ENCODE measurements at places on chromosomes 3 and 15.

- DNase-seq, result no peak
Measured at GRCh38 chr15:98382139-98382538, 266.2 kb upstream of the IGF1R start.

DNA sequence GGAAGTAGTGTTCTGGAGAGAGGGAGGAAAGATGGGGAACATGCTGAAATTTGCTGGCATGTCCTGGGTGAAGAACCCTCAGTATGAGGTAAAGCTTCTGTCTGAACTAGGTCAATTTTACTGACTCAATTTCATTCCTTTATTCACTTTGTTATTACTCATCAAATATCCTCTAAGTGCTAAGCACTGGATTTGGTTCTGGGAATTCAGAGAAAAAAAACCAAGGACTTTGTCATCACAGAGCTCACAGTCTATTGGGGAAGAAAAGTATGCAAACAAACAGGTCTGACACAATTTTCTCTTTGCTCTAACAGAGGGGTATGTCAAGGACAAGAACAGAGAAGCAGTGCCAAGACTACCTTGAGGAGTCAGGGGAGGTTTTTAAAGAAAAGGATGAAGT is 68.0 kb downstream of the TFG start:
- DNase-seq, result no peak

DNA sequence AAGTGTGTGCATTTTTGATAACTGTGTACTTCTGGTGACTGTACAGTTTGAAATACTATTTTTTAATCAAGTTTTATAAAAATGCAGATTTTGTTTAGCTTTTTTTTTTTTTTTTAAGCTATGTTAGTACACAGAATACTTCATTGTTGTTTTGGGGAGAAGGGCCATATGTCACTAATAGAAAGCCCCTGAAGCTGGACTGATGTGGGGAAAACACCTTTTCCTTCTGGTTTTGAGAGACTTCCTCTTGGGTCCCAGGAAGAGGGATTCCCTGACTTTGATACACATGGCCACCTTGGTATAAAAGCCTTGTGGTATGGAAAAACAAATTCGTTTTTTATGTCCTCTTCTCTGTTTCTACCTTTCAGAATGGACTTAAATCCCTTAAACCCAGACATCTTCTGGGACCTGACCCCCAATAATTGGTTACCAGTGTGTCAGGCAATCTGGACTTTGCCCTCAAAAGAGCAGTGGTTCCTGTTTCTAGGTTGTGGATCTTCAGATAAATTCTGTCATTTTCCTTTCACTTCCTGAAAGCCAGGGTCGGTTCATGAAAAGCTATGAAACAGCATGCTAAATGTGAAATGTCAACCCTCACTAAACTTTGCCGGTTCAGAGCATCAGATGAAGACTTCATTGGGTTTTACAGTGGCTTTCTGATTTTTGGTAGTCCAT is 31.1 kb upstream of the BLOC1S6 start:
- no peak for DNase-seq

- no peak for DNase-seq
Measured at GRCh38 chr15:100295939-100296565, 45.7 kb downstream of the ADAMTS17 start.

DNA sequence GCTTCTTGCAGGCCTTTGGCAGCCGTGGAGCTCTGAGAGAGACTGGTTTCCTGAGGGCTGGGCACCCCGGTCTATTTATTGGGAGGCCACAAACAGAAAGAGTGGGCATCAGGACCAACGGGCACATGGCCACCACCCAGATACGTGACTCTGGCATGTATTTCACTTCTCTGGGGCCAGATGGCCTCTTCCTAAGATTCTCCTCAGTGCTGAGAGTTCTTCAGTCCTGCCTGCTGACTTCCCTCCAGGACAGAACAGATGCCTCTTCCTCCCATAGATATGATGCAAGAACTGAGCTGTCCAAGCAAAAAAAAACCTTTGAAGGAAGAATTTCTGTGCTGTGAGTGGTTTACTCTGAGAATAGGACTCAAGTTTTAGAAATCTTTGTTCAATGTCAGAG is 107.7 kb downstream of the IGF2BP2 start:
- no peak for DNase-seq

GRCh38 chr3:45528429-45528828 is 66.1 kb upstream of the LIMD1 start:
- peak; percentile 57 for DNase-seq

DNA sequence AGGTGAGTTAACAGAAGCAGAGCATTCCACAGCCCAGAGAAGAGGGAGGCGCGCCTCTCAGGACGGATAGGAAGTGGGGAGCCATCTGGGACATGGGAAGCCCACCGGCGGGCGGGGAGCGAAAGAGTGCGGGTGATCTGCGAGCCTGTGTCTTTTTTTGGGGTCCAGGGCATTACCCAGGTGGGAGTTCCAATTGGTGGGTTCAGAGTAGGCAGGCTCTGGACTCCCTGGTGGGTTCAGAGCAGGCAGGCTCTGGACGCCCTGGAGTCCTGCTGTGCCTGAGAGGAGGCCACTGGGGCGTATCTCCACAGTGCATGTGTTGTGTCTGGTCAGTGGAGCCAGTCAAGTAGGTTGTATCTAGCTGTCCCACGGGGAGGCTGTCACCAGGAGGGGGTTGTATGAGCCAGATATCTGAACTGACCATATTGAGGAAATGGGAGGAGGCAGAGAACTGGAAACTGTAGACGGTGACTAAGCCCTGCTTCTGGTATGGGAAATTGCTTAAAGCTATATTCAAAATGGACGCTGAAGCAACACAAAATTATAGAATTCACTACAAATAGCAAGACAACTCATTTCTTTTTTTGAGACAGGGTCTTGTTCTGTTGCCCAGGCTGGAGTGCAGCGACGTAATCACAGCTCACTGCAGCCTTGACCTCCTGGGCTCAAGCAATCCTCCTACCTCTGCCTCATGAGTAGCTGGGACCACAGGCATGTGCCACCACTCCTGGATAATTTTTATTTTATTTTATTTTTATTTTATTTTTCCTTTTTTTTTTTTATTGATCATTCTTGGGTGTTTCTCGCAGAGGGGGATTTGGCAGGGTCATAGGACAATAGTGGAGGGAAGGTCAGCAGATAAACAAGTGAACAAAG is 34.5 kb upstream of the CHST2 start:
- DNase-seq, result no peak

- no peak for DNase-seq
Measured at GRCh38 chr15:40226736-40227135, 12.1 kb upstream of the PAK6 start.

DNA sequence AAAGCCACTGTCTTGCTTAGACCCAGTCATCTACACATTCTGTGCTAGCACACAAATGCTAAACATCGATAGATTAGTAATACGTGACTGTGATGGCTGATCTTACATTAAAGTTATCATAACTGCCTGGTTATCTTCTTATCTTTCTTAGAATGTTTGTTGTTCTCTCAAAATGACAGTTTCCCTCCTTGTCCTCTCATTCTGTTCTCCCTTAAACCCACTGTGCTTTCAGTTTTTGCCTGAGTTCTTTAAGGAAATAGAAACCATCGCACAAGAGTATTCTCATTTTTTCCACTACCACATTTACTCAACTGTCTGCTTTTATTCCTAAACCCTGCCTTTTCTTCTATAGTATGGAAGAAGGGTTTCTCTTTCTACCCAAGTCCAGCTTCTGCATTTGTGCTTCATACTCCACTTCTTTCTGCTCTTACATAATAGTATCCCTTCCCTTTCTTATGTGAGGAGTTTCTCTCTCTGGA is 17.1 kb downstream of the STX19 start:
- DNase-seq, result no peak

DNA sequence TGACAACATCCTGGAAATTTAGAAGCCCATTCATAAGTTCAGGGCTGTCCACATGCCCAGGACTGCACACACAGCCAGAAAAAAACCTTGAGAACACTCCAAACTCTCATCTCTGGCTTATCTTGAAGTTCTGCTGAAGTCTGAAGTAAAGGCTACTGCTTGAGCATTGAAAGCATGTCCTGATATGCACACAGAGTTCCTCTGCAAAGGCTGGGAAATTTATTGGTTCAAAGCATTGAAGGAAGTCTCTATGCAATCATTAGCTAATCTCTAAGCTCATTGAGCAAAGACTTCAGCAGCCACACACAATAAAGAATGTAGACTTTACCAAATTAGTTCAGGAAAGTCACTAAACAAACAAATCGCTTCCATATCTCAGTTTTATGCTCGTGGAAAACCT is 162.0 kb upstream of the STT3B start:
- no peak for DNase-seq

DNA sequence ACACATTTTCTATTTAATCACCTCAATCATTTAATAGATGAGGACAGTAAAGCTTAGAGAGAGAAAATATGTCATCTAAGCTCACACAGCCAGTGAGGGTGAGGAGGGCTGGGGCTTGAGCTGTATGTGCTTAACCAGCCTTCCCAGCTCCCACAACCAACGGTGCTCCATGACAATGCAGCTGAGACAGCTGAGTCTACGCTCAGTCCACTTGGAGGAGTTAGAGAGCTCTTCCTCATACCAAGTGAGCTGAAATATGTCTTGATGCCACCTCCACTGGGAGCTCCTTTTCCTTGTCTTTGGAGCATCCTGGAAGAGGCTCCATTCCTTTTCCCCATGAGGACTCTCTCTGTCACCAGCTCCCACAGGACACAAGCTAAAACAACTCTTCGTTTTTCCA is 9.3 kb downstream of the HOMER2 start:
- no peak for DNase-seq

GRCh38 chr3:99954914-99955644 is 137.4 kb downstream of the CMSS1 start:
- DNase-seq, result no peak

DNA sequence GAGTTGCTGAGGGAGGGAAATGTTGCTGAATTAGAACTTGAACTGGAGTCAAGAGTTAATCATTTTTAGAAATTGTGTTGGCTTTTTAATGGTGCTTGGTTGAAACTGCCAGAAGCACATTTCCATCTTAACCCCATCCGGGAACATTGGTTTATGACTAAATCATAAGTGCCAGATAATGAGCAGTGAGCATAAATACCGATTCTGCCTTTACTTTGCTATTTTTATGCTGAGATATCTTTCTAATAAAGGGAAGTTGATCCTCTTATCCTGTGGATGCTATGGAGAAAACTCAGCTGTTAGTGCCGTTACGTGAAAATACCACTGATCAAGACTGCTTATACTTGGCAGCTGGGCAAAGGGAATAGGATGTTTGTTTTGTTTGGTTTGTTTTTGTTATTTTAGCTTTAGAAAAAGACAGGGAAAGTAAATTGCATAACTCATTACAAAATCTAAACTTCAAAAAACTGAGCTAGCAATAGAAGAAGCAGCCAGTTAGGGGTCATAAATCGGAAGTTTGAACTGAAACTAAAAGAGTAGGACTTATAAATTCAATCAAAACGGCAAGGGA is 813.1 kb downstream of the NAALADL2 start:
- DNase-seq, result no peak

DNA sequence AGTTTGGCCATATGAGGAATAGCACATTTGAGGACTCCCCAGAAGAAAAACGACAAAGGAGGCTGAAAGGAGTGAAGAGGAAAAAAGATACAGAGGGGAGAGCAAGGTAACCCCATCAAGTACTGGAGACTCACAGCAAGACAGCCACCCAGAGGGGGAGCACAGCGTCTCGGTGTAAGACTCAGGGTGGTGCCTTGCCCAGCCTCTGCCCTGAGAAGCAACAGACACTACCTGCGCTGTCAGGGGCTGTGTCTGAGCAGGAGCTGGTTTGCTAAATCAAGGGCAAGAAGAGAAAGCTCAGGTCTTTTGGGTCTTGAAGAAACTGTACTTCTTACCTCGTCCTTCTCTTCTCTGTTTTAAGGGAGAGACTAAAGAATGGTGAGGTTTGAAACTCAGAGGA is 27.9 kb downstream of the FBXO45 start:
- DNase-seq, result no peak

DNA sequence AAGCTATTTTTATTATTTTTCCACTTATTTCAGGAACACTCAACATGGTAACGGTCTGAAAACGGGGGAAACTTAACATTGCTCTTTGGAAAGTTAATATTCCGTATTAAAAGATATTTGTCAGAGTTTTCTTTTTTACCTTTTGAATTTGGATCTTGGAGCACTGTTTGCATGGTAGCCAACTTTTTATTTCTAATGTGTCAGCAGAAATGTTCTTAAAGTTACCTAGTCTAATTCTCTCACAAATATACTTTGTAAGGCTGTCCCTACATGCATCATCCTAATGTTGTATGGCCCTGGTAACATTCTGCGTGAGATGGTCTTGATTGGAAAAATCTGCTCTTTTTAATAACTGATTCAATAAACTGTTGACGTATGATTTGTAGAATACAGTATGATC is 719.5 kb downstream of the FHIT start:
- no peak for DNase-seq

GRCh38 chr15:65893060-65893459 is 23.8 kb downstream of the RAB11A start:
- DNase-seq, result no peak

DNA sequence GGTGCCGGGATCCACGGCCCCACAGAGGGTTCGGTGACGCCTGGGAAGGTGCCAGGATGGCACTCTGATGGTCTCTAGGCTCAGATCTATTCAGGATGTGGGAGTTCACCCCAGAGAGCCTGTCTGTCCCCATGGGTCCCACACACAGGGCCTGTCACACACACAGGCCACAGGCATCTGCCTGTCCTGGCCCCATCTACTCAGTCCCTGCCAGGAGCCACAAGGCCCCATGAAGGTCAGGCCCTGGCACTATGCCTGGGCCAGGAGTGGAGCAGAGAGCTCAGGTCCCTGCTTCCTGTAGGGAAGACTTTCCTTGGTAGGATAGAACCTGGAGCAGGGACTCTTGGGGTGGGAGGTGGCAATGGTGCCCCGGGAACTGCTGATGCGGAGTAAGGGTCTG is 49.0 kb upstream of the FURIN start:
- peak; percentile 38 for DNase-seq

GRCh38 chr15:45790325-45790943 is 155.6 kb downstream of the SQOR start:
- no peak for DNase-seq

- DNase-seq, result no peak
Measured at GRCh38 chr3:30766522-30766921, 127.9 kb downstream of the GADL1 start.

DNA sequence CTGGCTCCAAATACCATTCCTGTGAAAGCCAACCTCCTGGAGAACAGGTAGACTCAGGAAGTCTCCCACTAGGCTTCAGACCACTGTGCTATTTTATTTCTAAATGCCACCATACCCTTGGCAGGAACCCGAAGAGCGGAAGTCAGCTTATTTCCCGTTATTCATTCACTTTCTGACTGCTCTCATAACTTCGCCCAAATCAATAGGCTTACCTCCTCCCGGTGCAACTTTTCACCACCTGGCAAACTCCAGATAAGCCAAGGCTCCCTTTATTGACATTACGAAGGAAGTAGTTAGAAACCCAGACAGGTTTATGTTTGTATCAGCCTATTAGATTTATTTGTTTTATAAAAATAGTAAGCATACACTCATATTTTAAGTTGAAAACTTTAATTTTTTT is 3.3 kb upstream of the CCDC54 start:
- DNase-seq, result no peak

Measured in activated T-cell treated with anti-CD3 and anti-CD28 coated beads, Interleukin-2, amount 50 U/mL, for 48 hours (primary cell).